ENCODE measurements at places on chromosomes 3 and 15.

DNA sequence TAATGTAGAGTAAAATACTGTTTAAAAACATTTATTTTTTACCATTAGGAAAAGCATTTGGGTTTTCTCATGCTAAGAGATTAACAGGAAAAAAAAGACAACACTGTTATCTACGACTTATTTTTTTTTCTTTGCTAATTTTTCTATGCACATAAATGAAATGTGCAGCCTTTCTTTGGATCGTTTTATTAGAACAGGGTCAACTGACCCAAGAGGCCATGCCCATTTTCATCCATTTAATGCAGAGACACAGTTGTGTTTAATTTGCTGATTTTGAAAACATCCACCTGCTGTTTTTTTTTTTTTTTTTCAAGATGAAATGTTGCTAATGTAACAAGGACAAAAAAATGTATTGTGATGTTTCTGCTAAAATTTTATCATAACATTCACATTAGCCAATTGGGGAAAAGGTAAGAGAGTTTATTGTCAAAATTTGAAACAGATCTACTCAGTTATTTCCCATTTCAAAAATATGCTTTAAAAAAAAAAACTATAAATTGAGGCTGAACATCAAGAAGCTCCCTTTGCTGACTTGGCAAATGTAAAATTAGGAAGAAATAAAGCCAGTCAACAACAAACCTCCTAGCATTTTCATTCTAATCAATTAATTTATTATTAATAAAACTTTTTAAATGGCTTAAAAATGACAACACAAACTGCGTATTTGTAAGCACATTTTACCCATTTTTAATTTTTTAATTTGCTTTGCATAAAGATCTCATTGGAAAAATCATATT lies 485.2 kb downstream of the ROBO2 start:
- DNase-seq = no peak

- DNase-seq = no peak
Observed at GRCh38 chr3:15973940-15974339, 176.2 kb upstream of the ANKRD28 start.

DNA sequence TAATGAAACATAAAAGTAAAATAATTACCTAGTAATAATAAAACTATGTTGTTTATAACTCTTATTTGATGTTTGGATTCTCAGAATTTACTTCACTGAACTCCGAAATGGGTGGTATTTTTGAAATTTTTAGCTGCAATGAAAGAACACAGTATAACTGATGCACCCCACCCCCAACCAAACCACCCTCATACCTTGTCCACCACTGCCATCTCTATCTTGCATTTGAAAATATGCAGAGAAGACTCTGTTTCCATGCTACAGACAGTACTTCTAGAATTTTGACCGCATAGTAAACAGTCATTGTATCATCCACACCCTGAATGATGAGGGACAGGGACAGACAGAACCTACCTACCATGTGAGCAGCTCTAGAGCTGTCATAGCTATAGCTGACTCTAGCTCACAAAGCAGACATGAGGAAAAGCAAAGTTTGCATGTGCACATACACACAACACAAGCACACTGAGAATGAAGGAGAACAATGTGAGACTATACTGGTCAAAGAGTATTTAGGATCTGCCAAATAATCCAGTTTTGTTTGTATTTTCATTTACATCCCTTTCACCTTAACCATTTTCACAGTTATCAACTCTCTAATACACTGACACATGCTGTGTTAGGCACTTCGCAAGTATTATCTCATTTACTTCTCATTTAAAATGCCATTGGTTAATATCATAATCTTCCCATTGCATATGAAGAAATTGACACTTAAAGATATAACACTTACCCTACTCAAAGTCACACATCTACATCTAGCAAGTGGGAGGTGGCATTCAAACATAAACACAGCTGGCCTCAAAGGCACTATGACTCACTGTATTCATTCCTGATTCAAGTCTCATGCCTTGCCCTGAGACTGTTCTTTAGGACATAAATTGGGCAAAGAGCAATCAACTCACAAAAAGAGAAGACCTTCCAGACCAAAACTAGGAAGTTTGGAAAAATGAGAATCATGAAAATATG lies 1014.7 kb upstream of the CFAP20DC start:
- no peak for DNase-seq

- DNase-seq = no peak
Observed at GRCh38 chr3:148707601-148708380, 10.1 kb downstream of the AGTR1 start.

GRCh38 chr3:185308126-185308754 lies 54.4 kb upstream of the EHHADH start:
- no peak for DNase-seq

- DNase-seq = no peak
Observed at GRCh38 chr3:117553461-117553860, 843.9 kb downstream of the TUSC7 start.

GRCh38 chr3:164452707-164453106 lies 625.6 kb downstream of the SI start:
- DNase-seq = no peak

DNA sequence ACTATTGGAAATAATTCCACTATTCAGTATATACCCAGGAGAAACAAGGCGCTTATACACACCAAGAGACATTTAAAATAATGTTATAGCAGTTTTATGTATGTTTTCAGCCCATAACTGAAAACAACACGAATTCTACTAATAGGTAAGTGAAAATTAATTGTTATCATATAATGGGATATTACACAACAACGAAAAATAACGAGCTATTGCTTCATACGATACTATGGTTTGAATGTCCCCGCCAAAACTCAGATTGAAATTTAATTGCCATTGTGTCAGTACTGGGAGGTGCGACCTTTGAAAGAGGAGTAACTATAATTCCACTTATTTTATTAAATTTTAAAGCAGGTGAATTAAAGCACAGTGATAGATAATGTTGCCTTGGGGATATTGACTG lies 4.0 kb upstream of the CSRNP1 start:
- DNase-seq = no peak

DNA sequence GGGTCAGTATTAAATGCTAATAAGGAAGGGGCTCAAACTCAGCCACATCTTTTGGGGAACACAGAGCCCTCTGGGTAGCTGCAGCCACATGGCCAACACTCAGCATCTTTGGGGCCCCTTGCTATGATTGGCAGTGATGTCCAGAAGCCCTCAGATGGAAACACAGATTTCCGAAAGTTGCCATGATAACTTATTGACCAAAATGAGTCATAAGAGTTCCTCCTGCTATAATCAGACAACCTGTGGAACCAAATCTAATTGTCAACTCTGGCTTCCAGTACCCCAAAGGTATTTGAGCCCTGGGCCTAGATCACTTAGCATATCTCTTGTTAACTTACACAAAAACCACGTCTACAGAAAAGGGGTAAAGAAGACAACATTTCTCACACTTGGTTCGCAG lies 392.2 kb downstream of the KCNH8 start:
- no peak for DNase-seq

- no peak for DNase-seq
Observed at GRCh38 chr15:69299943-69300588, 1.4 kb downstream of the PAQR5 start.

DNA sequence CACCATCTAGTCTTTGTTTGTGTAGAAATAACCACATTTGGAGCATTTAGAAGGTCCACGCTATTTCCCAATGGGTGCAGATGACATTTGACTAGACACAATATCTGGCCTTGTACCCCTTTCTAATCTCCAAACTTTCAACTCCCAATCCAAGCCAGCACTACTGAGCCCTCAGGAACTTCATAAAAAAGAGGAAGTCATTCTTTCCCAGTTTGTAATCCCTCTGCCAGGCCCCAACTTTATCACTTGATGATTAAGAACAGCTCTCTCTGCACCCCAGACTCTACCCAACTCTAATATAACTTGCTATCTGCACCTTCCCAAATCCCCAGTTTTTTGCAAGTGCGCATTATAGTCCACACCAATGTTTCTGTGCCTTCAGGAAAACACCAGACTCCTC lies 170.2 kb downstream of the KCNMB2 start:
- no peak for DNase-seq

GRCh38 chr15:82543160-82543559 lies 2.9 kb upstream of the RPS17 start:
- DNase-seq = no peak

DNA sequence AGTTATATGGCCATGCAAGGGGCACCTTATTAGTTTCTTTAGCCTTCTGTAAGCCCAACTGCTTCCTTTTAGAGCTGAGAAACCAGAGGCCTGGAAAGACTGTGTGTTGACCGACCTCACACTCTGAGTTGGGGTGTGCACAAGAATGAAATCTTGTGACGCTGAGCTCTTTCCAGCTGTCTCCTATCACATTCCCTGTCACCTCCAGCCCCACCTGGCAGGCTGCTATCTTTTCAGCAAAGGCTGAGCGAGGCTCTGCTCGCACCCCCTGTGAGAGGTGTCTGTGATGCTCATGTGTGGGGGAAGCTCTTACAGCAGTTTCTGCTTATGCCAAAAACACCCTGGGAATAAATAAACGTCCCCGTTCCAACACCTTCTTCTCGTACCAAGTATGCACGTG lies 27.0 kb upstream of the LPP start:
- no peak for DNase-seq

- DNase-seq = no peak
Observed at GRCh38 chr3:113698956-113699355, 2.5 kb upstream of the USF3 start.

GRCh38 chr15:61318301-61318700 lies 89.2 kb upstream of the RORA start:
- no peak for DNase-seq

- no peak for DNase-seq
Observed at GRCh38 chr15:94607176-94607654, 375.9 kb downstream of the MCTP2 start.

- DNase-seq = no peak
Observed at GRCh38 chr3:155572085-155572484, 172.8 kb downstream of the PLCH1 start.

All from CD8-positive, alpha-beta memory T cell (primary cell).